ENCODE measurements at places on chromosomes 7 and 10.

GRCh38 chr7:18425227-18425626, 70.3 kb upstream of the HDAC9 start:
- DNase-seq: no peak

GRCh38 chr7:150738591-150739001, 1.4 kb downstream of the GIMAP5 start:
- DNase-seq: no peak

DNA sequence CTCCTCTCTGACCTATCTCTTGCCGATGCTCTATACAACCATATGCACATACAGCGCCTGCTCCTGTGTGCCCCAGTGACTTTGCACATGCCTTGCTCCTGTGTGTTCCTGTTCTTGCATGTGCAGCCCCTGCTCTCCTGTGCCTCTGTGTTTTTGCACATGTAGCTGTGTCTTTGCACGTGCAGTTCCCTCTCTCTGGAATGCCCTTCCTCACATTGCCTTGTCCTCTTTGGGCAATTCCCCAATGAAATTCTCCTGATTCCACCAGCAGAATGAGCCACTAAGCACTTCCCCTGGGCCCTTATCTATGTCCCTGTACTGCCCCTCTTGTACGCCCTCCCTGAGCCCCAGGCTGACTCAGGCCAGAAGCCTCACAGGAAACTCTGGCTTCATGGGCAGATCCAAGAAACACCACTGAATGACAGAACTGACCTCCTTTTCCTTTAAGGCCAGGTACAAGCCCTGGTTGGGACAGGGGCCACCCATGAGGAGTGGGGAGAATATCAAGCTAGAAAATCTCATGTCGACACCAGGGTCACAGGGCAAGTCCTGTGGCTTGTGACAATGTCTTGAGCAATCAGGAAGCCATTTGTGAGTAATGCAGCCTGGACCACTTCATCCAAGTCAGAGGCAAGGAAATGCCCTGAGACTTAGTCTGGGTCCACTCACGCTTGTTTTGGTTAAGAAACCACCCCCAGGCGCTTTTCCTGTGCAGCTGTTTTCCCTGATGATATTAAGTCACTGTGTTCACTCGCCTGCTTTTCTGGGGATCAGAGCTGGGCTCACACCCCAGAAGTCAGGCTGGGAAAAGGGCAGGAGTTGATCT, 1.9 kb upstream of the ARHGAP22 start:
- DNase-seq: peak; percentile 55

- no peak for DNase-seq
Measured at GRCh38 chr7:37096341-37096740, 352.3 kb downstream of the ELMO1 start.

DNA sequence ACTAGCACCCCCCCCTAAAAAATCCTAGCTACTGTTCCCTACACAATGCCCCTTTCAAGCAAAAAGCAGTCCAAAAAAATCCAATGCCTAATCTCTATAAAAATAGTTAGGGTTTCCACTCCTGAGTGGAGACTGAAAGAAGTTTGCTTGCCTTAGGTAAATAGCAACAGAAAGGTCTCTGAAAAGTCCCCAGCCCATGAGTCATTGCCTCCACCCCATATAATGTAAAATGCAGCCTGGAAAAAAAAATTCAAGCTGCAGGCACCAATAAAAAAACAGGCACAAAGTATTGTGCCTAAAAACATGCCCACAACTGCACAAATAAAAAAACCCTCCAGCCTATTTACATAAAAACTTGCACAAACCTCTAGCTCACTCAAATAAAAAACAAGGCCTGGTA, 47.5 kb downstream of the ZNF680 start:
- DNase-seq: no peak

- no peak for DNase-seq
Measured at GRCh38 chr10:71064413-71065118, 147.8 kb upstream of the UNC5B start.

DNA sequence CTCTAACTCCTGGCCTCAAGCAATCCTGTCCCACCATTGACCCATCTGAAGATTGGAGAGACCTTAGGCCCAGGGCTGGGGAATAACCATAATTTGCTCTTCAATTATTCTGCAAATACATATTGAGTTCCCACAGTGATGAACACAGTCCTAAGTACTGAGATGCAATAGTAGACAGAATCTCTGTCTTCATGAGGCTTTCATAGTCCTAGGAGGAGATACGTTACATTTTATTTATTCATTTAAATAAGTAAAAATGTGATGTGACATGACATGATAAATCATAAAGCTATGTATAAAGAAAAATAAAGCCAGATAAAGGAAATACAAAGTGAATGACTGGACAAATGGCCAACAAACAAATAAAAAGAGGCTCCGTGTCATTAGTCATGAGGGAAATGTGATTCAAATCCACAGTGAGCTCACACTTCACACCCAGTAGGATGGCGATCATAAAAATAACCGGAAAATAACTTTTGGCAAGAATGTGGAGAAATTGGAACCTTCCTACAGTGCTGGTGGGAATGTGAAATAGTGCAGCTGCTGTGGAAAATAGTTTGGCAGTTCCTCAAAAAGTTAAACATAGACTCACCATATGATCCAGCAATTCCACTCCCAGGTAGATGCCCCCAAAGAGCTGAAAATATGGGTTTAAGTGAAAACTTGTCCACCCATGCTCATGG, 52.1 kb upstream of the JCAD start:
- no peak for DNase-seq

- DNase-seq: no peak
Measured at GRCh38 chr7:134367956-134368749, 51.4 kb upstream of the SLC35B4 start.

- no peak for DNase-seq
Measured at GRCh38 chr7:2289111-2289586, 25.1 kb downstream of the SNX8 start.

DNA sequence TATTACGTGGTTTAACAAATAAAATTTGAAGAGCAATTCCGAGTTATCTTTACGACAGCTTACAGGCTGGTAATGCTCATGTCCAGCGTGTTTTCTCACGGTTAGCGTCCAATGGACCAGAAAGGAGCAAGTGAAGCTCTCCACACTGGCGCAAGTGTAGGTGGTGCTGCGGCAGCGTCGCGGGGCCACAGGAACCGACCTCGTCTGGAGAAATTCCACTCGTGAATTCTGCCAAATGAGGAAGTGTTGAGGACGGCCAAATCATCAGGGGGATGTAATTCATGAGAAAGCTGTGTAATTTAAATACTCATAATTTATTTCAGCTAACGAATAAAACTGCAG, 350 bp upstream of the ZNF37A start:
- DNase-seq: no peak

DNA sequence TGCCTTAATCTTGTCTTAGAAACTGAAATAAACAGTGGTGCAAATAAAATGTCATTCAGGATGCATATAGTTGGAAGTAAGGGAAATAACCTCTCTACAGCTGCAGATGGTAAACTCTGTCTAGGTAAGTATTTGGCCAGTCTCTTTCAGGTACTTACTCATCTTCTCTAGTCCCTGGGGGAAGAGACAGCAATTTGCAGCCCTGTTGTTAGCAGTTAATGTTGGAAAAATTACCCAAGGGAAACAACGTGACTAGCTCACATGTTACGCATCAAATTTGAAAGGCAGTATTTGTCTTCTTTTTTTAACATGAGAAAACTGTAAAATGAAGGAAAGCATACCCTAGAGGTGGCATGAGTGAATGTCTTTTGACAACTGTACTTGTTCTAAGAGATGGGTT, 3.2 kb upstream of the HUS1 start:
- peak; percentile 9 for DNase-seq

DNA sequence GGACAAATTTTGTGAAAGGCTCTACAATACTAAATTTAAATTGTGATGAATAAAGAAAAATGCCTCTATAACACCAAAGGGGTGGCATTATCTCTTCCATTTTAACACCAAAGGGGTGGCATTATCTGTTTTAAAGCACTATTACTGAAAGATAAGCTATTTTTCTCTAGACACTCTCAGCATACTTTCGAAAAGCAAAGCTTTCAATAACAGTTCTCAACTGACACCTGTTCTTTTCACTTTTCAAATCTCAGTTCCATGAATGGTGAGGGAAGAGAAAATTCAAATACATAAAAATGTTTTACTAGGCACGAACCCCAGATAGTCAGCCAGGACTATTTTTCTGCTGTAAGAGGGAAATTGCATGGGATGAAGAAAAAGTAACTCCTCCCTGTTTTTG, 103.8 kb downstream of the CPEB3 start:
- DNase-seq: no peak

DNA sequence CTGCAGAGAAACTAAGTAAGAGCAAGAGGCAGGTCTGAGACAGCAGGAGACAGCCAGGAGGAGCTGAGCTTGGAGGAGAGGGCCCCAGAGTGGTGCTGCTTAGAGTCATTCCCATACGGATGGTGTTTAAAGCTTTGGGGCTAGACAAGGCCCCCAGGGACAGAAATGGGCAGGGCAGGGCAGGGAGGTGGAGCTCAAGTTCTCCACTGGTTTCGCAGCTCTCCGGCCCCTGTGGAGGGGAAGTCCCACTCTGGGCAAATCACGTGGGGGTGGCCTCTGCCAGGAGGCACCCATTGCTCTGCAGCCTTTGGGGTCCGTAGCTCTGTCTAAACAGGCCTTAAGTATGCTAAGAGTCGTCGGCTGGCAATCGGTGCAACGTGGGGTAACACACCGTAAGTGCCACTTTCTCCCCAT, 1.0 kb upstream of the PTPRE start:
- no peak for DNase-seq

GRCh38 chr7:1401011-1401410, 58.3 kb downstream of the MICALL2 start:
- no peak for DNase-seq

DNA sequence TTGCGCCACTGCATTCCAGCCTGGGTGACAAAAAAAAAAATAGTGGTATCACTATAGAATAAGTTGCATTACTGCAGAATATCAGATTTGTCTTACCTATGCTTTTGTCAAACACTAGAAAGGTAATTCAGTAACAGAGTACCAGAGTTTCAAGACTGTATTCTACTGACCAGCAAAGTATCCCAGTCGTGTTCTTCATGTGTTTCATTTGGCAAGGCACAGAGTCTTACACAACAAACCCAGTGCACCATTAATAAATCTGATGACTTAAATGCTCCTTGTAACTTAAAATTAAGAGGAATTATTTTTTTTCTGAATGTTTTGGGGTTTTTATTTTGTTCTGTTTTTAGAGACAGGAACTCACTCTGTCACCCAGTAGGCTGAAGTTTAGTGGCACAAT, 34.4 kb upstream of the PBLD start:
- DNase-seq: no peak

DNA sequence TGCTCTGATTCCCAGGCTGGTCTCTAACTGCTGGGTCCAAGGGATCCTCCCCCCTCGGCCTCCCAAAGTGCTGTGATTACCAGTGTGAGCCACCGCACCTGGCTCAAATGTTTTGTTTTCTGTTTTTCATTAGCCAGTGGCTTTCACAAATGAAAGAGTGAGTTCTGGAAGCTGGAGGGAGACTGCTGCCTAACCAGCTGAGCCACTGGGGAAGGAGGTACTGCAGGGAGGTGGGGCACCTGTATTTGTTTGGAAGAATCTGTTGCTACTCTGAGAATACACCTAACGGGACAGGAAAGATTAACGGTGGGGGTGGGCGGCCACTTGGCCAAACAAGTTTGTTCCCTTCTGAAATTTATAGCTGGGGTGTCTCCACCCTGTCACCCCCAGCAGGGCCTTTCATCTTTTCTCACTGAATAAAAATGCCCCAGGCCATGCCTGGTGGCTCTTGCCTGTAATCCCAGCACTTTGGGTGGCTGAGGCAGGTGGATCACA, 4.7 kb downstream of the STOX1 start:
- no peak for DNase-seq

DNA sequence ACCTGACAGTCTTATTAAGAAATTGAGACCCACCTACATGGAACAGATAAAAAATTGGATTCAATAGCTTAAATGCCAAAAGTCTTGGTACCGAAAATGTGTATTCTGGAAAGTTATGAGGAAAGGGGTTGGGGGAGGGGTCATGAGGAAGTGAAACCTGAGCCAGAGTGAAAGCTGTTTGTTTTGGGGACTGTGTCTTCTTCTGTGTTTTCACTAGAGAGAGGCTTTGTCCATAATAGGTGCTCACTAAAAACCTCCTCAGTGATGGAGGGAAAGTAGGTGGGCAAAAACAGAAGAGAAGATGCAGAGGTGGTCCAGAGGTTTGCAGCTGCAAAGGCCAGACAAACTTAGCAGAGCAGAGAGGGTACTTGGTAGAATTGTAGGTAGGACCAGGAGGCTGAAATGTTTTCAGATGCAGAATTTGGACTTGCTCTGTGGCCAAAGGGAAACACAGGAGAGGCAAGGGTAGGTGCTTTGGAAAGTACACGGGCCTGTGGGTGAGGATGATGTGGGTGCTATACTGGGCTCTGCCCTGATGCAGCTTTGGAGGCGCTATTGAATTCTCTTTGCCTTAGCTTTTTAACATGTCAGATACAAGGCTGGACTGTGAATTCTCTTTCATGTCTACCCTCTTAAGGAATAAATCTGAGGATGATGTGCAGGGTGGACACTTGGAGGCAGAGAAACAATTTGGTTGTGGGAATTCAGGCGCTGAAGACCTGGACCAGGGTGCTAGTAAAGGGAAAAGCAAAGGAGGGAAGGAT, 254.6 kb downstream of the PTEN start:
- peak; percentile 31 for DNase-seq

- no peak for DNase-seq
Measured at GRCh38 chr10:14570800-14571199, 203.9 kb downstream of the FAM107B start.

DNA sequence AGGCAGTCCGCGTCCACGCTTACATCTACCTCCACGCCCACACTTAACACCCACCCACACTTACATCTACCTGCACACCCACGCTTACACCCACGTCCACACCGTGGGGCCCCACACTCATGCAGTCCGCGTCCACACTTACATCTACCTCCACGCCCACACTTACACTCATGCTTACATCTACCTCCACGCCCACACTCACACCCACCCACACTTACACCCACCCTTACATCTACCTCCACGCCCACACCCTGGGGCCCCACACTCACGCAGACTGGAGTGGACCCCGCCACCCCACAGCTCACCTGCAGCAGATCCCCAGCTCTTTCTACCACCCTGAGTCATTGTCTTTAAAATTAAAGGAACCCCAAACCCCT, 32.4 kb upstream of the PWWP2B start:
- no peak for DNase-seq

DNA sequence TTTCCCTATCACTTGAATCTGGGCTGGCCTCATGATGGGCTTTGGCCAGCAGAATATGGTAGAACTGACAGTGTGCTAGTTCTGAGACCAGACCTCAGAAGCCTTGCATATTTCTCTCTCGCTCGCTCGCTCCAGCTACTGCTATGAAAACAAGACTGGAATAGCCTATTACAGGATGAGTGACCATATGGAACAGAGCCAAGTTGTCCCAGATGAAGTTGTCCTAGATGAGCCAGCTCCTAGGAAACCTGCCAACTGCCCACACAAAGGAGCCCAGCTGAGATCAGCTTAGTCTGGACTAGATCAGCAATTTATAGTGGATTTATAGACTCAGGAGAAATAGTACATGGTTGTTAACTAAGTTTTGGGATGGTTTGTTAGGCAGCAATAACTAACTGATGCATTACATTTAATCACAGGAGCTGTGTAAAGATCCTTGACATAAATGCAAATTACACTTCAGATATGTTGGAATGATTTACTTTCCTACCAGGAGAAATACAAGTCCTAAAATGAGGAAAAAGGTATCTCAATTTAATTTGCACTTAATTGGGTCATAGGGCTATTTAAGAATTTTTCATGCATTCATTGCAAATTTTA, 6.8 kb upstream of the HECW1 start:
- no peak for DNase-seq

GRCh38 chr7:22348379-22348778, 8.6 kb downstream of the RAPGEF5 start:
- no peak for DNase-seq

GRCh38 chr7:132758986-132759385, 182.7 kb upstream of the PLXNA4 start:
- no peak for DNase-seq

All from Kasumi-1 (cell line).